Substantia nigra (tissue), 51 donors: ENCODE measurements at places on chromosomes 3 and 15.

GRCh38 chr15:98164986-98165385 lies 204.5 kb downstream of the ARRDC4 start:
- DNase-seq, result no peak

GRCh38 chr3:176577447-176577846 lies 619.8 kb downstream of the TBL1XR1 start:
- DNase-seq, result no peak

DNA sequence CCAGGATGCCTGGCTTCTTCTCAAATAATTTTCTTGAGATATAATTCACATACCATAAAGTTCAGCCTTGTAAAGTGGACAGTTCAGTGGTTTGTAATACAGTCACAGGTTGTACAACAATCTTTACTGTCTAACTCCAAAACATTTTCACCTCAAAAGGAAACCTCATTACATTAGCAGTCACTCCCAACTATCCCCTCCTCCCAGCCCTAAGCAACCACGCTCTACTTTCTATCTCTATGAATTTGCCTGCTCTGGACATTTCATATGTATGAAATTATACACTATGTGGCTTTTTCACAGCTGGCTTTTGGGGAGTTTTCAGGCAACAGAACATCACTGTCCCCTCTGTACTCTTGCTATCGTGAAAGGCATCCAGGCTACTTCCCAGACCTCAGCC lies 17.5 kb downstream of the TGM5 start:
- DNase-seq, result no peak

DNA sequence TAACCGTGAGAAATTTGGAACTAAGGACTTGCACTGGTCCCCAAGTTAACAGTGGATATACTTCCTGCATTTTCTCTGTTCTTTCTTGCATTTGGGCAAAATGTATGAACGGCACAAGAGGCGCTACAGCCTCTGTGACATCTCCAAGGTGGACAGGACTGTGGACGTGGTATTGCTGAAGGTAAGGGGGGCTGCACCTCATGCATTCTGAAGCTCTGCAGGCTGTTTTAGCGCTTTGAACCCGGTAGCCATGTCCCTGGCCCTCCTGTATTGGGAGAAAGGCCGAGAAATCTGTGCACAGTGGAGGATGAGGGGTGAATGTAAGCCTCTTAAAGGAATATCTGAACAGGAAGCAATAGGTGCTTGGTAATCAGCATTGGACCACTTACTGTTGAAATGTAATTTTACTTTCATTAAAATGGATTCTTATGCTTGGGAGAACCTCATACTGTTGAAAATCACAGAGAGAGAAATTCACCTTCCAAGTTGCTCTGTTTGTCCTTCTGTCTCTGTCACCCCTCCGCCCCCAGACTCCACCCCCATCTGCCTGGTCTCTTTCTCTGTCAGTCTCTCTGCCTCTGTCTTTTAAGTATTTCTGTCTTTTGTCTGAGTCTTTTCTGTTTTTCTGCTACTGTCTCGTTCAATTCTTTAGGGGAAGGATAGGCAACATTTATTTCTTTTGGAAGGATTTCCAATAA lies 174.6 kb downstream of the KLHL25 start:
- no peak for DNase-seq

GRCh38 chr3:120561251-120562045 lies 34.7 kb upstream of the NDUFB4 start:
- DNase-seq, result no peak

GRCh38 chr15:89164712-89165211 lies 56.6 kb downstream of the RLBP1 start:
- DNase-seq, result no peak

DNA sequence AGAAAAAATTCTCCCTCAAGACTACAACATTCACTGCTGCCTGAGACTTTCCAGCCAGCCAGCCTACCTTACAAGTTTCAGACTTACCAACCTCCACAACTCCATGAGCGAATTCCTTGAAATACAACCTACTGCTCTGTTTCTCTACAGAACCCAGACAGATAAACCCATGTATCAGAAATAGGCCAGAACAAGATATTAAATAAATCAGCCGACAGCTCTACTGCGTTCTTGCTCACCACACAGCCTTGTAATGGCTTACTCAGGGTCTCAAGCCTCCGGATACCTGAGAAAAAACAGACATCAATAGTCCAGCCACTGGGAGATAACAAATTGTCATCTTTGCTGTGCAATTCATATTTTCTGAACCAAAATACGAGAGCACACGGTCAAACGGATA lies 43.6 kb upstream of the LIPC start:
- no peak for DNase-seq

- DNase-seq, result no peak
Measured at GRCh38 chr3:192168202-192168601, 559.1 kb downstream of the FGF12 start.

- DNase-seq, result no peak
Measured at GRCh38 chr15:83709241-83709640, 55.3 kb downstream of the ADAMTSL3 start.

DNA sequence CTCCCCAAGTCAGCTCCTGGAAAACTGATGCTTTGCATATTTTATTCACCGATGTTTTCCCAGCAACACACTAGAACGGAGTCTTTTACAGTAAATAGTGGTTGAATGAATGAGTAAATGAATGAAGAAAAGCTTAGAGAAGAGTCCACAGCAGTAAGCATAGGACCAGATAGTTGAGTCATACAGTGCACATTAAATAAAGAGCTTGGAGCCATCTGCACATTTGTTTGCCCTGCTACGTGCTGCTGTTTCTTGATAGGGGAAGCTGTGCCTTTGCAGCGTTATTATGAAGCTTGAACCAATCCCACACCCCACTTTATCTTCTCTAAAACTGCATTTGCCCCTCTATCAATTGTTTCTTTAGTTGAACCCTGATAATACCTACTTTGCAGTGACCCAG lies 1.2 kb downstream of the FAM98B start:
- DNase-seq, result no peak

DNA sequence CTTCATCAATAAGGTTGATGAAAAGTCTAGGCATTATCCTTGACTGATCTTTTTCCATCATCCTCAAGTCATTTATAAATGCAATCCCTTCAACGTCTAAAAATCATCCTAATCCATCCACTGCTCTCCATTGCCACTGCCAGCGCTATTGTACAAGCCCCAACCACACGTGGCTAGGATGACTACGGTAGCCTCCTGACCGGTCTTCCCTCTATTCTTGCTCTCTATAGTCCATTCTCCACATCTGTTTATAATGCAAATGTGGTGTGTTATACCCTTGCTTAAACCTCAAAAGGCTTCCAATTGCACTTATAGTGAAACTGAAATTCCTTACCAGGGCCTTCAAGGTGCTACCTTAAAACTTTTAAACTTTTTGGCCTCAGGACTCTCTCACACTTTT lies 410.6 kb upstream of the ADAMTS9 start:
- DNase-seq, result no peak

DNA sequence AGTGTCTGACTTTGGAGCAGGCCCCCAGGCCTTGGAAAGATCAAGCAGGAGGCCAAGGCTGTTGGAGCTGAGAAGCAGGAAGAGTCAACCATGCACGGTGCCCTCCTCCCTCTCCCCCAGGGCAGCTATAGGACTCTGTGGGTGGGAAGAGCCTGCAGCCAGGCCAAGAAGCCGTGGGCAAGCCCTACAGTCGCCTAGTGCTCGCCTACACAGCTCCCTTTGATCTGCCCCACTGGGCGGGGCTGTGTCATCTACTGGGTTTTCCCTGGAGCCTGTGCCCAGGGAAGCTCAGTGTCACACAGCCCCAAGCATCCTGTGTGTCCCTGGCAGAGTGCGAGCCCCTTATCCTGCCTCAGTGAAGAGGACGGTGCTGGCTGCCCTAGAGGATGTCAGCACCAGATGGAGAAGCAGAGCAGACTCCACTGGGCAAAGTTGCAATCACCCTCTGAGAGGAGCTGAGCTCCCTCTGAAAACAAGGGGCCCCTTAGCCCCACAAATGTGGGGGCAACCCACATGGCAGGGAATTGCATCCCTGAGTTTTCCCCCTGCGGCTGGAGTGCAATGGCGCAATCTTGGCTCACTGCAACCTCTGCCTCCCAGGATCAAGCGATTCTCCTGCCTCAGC lies 72.2 kb downstream of the KLF13 start:
- no peak for DNase-seq

DNA sequence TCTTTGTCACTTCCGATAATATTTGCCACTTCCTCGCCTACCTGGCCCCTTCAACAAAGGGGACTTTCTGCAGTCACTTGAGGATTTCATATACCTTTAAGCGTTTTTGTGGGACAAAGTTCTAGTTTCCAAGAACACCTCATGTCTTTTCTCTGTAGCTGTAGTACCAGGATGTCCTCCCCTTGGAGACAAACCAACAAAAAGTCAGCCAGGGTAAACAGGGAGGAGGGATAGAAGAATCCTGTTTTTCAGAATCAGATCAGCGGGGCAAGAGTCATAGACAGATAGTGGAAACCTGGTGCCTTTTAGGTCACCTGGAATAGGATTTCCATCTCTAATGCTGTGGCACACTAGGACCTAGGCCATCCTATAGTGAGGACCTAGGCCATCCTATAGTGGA lies 4.5 kb downstream of the LRRC3B start:
- DNase-seq, result no peak

DNA sequence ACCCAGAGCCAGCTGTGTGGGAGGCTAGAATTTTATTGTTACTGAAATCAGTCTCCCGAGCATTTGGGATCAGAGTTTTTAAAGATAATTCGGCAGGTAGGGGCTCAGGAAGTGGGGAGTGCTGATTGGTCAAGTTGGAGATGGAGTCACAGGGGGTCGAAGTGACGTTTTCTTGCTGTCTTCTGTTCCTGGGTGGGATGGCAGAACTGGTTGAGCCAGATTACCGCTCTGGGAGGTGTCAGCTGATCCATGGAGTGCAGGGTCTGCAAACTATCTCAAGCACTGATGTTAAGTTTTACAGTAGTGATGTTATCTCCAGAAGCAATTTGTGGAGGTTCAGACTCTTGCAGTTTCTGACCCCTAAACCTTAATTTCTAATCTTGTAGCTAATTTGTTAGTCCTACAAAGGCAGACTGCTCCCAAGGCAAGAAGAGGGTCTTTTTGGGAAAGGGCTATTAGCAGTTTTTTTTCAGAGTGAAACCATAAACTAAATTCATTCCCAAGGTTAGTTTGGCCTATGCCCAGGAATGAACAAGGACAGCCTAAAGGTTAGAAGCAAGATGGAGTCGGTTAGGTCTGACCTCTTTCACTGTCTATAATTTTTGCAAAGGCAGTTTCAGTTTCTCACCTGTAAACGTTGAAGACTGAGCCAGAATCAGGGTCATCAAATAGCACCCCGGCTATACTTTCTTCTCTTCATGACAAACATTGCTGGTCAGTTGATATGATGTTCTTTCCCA lies 28.2 kb downstream of the FLNB start:
- DNase-seq, result no peak

DNA sequence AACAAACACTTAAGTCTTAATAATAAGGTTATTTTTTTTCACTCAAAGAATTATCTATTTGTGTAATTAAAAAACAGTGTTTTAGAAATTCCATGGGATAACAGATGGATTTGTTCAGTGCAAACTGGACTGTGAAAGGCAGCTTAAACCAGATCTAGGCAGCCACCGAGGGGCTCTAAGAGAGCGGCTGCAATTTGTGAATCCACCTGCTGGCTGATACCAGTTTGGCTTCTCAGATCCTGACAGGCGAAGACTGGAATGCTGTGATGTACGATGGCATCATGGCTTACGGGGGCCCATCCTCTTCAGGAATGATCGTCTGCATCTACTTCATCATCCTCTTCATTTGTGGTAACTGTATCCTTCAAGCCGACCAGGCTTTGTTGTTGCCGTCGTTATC lies 119.6 kb downstream of the CHDH start:
- no peak for DNase-seq

DNA sequence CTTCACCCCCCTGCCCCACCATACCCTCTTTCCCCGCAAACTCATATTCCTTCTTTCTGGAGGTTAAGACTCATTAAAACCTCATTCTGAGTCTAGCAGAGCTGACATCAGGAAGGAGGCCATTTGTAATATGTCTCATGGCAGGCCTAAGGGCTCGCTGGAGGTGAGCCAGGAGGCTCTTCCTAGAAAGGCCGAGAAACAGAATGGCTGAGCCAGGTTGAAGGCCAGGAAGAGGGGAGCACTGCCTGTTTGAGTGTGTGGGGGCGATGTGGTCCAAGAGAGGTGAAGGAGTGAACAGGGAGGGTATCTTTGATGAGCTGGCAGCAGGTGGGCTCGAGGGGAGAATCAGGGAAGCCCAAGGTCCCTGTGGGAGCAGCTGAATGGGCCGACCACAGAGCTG lies 317.3 kb downstream of the TLE3 start:
- no peak for DNase-seq

GRCh38 chr3:15284121-15284889 lies 48.1 kb downstream of the SH3BP5 start:
- DNase-seq, result no peak

GRCh38 chr3:95459706-95460105 lies 1354.7 kb upstream of the EPHA6 start:
- DNase-seq, result no peak

GRCh38 chr3:55654123-55654760 lies 167.1 kb upstream of the WNT5A start:
- no peak for DNase-seq

DNA sequence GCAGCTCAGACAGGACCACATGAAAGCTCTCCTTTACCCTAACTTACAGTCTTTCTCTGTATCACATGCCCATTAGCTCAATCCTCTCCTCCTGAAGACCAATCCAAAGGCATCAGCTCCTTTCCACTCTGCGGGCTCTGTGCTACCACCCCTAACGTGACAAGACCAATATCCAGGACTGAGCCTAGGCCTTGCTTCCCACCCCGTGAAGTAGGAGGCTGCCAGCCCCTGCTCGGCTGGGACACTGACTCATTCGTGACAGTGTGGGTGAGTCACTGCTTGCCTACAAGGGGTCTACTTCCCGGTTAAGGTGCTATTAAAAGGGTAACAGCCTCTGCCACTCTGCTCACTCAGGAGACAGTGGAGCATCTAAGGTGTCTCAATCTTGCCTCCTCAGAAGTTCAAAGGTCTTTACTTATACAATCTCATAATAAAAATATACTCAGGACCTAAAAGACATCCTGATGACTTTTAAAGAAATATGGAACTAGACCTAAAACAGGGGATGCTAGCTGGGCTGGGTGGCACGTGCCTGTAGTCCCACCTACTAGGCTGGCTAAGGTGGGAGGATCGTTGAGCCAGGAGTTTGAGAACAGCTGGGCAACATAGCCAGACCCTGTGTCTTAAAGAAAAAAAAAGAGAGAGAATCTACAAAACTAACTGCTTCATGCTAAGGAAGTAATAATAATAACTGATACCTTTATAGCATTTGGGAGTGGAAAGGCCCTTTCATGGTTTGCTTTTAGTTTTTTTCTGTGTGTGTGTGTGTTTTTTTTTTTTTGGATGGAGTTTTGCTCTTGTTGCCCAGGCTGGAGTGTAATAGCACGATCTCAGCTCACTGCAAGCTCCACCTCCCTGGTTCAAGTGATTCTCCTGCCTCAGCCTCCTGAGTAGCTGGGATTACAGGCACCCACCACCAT lies 55.0 kb downstream of the TMEM44 start:
- no peak for DNase-seq
